ENCODE measurements at places on chromosomes 5 and 9. TPM values are rescaled to one million over a fixed set of nuclear protein-coding genes. Genes with fewer than 3 reads are reported as not detected.

NAIF1 gene
- total RNA-seq = 3.6 TPM

BNIP1 gene
- total RNA-seq = 11.6 TPM

PCDHA9 gene
- total RNA-seq = 0.22 TPM

PIP5KL1 gene
- 1.3 TPM for total RNA-seq

Data from pancreas (tissue), 10 donors.